ENCODE measurements at places on chromosomes 1 and 21.

DNA sequence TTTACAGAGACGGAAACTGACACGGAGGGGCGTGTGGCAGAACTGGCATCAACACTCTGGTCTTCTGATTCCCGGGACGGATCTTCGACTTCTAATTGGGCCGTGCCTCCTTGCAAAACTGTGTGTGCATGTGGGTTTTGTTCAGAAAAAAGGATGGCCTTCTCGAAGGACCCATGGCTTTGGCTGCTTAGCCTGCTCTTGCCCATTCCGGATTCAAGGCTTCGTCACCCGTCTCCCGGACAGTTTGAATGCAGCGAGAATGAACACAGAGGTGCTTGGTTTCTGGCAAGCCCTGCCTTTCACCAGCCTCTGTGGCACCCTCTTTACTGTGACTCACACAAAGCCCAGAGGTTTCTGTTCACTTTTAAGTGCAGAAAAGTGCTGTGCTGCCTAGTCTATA lies 120.1 kb downstream of the PRDM2 start:
- DNase-seq: no peak

- no peak for DNase-seq
Observed at GRCh38 chr1:205267306-205267902, 39.7 kb downstream of the TMCC2 start.

- DNase-seq: no peak
Observed at GRCh38 chr1:50521703-50522102, 98.5 kb upstream of the DMRTA2 start.

DNA sequence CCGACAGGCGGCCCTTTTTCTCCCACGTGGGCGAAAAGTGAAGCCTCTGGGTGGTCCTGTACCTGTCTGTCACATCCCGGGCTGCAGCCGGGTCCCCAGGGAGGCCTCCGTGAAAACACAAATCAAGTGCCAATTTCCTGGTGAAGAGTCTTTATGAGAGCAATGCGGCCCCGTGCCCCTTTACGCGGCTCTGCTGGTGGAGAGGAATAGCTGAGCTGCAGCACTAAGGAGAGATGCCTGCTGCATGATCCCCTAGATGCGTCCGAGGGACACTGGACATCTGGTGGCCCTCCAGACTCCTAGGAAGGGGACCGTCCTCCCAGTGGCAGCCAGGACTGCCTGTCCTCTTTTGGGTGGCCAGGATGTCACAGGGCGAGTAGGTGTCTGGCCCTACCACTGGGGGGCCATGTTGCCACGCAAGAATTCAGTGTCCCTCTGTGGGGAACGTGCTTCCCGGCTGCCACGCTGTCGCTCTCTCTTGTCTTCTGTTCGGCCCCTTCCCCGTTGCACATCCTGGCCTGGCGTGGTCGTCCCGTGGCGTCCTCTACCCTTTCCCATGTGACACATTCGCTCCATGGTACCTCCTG lies 38.7 kb downstream of the COL18A1 start:
- no peak for DNase-seq

DNA sequence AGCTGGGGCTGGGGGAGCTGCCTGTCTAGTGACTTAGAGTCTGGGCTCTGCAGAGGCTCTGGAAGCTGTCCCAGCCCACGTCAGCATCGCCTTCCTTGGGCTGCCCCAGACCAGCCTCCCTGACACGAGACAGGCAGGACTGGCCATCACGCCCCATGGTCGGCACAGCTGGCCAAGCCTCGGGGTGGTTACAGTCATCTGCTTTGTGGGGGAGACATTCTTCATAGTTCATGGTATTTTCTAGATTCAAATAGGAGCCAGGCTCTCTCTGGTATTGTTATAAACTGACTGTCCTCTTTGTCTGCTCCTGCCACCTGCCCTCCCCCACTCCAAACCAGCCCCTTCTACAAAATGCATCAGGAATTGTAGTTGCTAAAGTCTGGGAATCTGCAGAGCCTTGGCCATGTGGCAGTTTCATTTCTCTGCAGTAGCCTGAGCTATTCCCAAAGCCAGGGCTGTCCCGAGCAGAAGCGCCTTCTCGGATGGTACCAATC lies 29.4 kb downstream of the OLFML2B start:
- DNase-seq: no peak

DNA sequence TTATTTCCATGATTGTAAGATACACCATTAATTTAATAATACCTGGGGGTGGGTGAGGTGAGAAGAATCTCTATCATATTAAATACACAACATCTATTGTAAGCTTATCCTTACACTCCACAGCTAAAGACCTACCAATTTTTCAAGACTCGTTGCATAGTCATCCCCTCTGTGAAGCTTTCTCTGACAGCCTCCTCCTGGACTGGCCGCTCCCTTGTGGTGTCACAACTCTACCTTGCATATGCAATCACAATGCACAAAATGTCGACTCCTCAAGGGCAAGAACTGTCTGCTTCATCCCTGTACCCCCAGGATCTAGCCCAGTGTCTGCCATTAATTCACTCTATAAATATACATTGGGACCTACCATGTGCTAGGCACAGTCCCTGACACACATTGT lies 2.4 kb upstream of the PTGFRN start:
- no peak for DNase-seq

GRCh38 chr1:235990330-235990795 lies 74.5 kb downstream of the NID1 start:
- DNase-seq: no peak

- DNase-seq: no peak
Observed at GRCh38 chr1:225888289-225888897, 553 bp downstream of the LEFTY1 start.

- no peak for DNase-seq
Observed at GRCh38 chr1:41363591-41364320, 2.5 kb downstream of the FOXO6 start.

DNA sequence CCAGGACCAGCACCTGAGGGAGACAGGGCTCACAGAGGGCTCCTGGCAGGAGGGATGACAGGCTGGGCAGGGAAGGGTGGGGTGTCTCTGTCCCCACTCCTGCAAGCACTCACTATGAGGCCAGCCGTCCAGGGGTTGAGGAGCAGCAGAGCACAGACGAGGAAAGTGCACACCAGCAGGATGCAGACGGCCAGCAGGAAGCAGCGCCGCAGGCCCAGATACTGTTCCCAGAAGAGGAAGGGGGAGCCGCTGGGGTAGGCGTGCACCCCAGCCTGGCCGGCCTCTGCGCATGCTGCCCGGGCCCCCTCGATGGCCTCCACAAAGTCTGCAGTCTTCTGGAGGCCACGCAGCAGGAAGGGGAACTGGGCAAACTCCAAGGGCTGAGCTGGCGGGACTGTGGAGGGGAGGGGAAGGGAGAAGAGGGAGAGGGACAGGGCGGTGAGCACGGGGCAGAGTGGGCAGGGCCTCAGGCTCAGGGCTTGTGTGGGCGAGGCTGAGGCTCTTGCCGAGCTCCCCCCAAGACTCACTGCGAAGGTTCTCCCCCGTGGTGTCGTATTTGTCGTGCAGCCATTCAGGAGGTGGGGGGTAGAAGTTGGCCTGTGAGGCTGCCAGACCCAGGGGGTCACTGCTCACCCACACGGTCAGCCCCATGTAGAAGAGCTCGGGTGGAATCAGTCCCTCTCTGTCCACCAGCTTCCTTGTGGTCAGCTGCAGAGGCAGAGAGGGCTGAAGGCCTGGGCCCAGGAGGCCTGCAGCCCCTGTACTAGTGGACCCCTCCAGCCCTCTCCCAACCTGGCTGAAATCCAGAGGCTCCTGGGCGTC lies 16.5 kb downstream of the PTCH2 start:
- no peak for DNase-seq

DNA sequence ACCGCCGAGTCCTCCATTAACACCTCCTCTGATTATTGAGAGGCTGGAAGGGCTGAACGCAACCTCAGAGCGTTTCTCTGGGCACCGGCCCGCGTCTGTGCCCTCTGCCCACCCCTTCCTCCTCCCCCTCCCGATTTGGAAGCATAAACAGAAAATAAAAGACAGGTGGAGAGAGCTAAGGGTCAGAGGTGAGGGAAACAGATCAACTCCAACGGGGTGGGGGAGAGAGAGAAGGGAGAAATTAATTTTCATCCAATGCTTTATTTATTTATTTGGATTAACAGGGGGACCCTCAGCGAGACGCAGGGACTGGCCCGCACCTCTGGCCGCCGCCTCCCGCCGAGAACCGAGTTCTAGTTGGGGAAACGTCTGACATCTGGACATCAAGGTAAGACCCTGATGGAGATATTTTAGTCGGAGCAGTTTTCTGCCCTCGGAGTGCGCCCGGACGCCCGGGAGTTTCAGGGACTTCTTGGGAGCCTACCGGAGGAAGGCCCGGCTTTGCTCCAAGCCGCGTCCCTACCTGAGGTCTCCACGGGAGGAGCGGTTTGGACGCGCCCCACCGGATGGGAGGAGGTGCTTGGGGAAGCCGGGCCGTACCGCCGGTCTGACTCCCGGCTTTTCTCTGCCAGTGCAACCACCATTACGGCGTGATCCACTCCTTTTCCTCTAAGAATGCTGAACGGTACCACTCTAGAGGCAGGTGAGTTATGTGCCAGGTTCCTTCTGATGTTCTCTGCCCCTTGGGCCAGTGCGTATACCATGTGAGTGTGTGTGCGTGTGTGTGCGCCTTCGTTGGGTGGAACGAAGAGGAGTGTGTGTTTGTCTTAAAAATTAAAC lies 5.1 kb upstream of the LHX9 start:
- DNase-seq: no peak

GRCh38 chr1:235866205-235866912 lies at the start of gene LYST:
LYST (minus strand) TSS chr1:235866906; CDS start chr1:235830417, 36,489 bp downstream.
- peak; percentile 44 for DNase-seq

GRCh38 chr1:62906428-62906886 lies 122.5 kb downstream of the ATG4C start:
- no peak for DNase-seq

GRCh38 chr1:6273380-6273891 lies 12.5 kb upstream of the GPR153 start:
- peak; percentile 26 for DNase-seq

- DNase-seq: no peak
Observed at GRCh38 chr1:20403423-20404145, 82.4 kb downstream of the CAMK2N1 start.

- no peak for DNase-seq
Observed at GRCh38 chr1:53066891-53067738, 5.1 kb downstream of the PODN start.

GRCh38 chr21:43767984-43768867 lies 7.9 kb downstream of the CSTB start:
- no peak for DNase-seq

DNA sequence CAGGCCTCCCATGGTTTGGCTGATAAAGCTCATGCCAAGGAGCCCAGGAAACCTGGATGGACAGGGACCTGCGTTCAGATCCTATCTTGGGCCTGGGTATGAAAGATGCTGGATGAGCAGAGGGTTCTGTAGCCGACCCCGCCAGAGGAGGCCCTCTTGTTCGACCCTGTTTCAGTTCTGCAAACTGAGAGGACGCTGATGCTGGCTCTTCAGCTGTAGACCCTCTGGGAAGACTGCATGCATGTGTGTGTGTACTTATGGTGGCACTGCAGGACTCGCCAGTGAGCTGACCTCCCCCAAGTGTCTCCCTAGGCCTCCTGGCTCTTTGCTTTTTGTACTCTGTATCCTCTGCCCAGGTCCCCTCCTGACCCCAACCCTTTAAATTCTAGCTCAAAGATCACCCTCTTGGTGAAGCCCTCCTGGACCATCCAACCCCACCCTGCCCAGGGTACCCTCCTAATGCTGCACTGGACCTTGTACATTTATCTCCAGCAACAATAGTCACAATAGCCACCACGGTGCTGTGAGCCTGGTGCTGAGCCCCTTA lies 1.6 kb downstream of the EPS8L3 start:
- no peak for DNase-seq

GRCh38 chr1:33127001-33127823 lies 46.3 kb downstream of the AZIN2 start:
- DNase-seq: peak; percentile 97

GRCh38 chr1:7611421-7612010 lies 159.6 kb upstream of the VAMP3 start:
- no peak for DNase-seq

Data from C1 segment of cervical spinal cord (tissue), 14 donors.